ENCODE measurements at places on chromosomes 2 and 18.

GRCh38 chr2:230668184-230668938 lies 44.3 kb upstream of the CAB39 start:
- no peak for DNase-seq

DNA sequence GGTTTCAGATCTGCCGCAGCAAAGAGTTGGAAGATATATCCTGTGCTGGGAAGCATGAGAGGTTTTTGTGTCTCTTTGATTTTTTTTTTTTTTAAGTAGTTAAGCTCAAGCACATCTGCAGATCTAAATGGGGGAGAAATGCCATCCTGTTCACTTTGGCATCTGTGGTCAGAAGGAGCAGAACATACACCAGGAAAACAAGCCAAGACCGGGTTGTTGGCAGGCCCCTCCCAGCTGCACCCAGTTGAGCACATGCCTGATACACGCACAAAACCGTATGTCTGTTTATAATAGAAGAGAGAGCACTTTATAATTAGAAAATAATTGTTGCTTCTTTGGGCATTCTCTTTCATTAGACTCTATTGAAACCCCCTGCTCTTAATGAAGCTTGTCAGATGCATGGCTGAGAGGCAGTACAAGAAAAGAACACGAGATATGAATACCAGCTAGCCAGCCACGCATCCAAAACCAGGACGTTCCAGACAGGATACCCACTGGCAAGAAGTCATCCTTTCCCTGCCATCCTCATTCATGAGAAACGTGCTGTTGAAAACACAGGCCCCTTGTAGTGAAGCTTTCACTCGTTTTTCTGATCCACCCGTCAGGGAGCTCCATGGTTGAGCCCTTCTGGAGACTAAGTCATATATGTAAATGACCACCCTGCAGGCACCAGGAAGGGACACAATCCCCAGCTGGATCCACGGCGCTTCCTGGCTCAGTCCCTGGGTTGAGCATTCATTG lies 152.2 kb downstream of the ALPK2 start:
- DNase-seq = no peak

DNA sequence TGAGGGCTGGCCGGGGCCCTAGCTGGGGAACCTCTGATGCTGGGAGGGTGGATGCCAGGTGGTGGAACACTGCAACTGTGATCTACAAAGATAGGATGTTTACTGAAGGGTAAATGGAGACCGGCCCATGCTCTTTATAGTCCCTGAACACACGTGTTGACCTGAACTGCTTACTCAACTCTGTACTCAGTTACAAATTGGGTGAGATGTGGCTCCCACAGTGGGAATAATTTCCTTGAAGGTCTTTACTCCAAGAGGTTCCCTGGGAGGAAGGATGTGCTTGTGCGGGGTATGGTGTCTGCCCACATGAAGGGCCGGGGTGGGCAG lies 254.1 kb downstream of the PRKCE start:
- no peak for DNase-seq

- DNase-seq = no peak
These were observed 12.6 kb downstream of the DRC1 start for GRCh38 chr2:26414311-26414710.

DNA sequence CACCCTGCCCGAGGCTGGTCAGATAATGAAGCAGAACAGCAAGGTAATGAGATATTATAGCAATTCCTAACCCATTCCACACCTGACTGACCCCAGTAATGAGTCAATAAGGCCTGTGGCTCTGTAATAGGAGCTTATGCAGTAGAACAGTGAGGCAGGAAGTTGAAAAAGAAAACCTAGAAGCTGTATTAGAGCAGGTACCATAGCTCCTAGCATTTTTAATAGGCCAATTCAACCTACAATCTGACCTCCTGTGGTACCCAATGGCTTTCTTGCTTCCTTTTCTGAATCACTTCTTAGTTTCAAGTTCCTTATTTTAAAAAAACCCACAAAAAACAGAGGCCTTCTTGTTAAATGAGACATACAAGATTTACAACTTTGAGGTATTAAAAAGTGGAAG lies 43.6 kb upstream of the MAP2 start:
- no peak for DNase-seq

DNA sequence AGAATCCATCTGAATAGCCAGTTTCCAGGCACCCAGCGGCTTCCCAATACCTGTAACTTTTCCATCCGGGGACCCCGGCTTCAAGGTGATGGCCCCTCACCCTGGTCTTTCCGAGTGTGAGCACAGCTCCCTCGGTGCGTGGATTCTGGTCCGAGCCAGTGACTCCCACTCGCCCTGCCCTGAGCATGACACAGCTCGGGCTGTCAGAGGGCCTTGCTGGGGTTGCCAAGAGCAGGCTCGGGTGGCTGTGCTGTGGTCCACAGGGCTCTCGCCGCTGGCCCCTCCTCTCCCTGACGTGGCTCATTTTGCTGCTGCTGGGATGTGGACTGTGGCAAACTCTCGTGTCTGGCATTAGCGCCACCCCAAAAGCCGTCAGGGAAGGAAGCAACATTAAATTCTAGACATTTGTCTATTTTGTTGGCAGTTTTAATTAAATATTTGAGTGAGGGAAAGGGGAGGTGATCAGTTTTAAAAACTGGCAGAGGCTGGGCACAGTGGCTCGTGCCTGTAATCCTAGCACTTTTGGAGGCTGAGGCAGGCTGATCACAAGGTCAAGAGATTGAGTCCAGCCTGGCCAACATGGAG lies 5.6 kb upstream of the ESPNL start:
- DNase-seq = no peak

GRCh38 chr2:126862730-126863129 lies 36.0 kb upstream of the TEX51 start:
- no peak for DNase-seq

DNA sequence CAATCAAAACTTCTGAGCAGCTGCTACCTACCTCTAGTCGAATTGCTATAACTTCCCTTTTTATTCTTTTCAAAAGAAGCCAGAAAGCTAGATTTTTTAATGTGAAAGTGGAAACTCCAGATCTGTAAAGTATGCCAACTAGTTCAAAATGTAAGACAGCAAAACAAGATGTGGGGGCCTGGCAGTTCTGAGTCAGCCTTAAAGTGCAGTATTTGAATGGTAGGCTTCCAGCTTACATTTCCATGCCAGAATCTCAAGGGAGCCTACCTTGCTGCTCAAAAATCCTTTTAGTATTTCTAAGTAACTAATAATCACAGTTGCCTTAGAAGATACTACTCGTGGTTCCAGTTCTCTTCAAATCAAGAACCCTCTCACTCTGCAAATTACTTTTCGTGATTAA lies 1288.7 kb downstream of the LRP1B start:
- no peak for DNase-seq

DNA sequence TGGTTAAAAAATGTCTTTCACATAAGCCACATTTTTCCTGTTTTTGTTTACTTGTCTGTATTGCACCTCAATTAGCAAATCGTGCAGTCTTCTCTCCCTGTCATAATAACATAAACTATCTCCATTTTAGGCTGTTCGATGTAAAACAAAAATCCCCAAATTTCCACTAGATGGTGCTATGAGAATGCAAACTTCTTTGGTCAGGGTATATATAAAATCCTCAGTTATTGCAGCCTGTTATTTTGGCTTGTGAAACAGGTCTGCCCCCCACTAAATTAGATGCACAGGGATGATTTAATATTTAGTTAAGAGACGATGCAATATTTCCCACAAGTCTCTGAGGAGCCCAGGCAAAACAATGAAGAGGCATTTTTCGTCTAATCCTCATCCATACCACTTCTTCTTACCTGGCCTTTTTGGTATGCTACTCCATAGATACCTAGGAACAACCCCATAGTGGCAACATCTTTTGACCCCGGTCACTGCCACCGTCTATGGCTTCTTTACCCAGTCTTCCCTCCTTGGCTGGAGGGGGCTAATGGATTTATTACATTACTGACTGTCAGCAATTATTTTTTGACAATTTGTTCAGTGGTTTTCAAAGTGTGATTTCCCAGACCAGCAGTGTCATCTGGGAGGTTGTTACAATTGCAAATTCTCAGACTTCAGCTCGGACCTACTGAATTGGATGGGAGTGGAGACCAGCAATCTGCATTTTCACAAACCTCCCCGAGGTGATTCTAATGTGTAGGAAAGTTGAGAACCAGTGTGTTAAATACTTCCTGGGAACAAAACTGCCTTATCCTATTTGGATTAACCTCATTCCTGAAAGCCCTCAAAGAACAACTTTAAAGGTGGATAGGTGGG lies 117.4 kb upstream of the CWC22 start:
- DNase-seq = peak; percentile 55

DNA sequence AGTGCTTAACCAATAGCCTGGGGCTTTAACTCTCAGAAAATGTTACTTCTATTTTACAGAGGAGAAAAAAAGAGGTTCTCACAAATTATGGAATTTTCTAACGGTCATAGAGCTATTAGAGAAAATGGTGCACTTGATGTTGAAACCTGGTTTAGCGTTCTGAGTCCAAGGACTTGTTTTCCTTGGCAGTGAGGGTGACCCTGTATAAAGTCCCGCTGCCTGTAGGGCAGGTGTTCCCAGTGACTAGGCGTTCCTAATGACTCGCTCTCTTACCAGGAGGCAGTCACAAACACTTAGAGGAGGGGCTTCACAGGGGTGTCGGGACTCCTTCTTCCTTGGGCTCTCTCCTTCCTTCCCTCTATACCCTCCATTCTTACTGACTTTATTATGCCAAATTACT lies 175.8 kb downstream of the ACTR3 start:
- no peak for DNase-seq

- peak; percentile 70 for DNase-seq
These were observed 239.7 kb upstream of the RASGRP3 start for GRCh38 chr2:33236482-33237385.

- no peak for DNase-seq
These were observed 131.7 kb upstream of the CDH20 start for GRCh38 chr18:61201511-61201910.

GRCh38 chr2:96912346-96913116 lies 42.7 kb upstream of the SEMA4C start:
- DNase-seq = no peak

DNA sequence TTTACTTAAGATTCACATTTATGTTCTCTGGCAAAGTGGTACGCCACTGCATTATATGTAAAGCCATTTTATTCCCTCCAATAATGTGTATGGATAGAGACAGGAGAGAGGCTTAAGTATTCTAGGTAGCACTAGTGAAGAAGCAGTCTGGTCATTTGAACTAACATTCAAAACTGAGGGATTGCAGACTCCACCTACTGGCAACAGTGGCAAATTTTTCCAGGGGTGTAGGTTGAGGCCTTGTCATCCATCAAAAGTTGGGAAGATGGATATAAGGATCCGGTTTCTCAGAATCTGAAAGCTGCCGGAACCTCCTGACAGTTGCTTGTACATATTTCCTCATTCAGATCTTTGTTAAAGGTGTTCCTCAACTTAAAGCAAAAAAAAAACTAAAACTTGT lies 465.5 kb upstream of the FSHR start:
- no peak for DNase-seq

- DNase-seq = no peak
These were observed 498.5 kb upstream of the HS6ST1 start for GRCh38 chr2:128817171-128817570.

- no peak for DNase-seq
These were observed 193.7 kb downstream of the STK39 start for GRCh38 chr2:168053676-168054075.

DNA sequence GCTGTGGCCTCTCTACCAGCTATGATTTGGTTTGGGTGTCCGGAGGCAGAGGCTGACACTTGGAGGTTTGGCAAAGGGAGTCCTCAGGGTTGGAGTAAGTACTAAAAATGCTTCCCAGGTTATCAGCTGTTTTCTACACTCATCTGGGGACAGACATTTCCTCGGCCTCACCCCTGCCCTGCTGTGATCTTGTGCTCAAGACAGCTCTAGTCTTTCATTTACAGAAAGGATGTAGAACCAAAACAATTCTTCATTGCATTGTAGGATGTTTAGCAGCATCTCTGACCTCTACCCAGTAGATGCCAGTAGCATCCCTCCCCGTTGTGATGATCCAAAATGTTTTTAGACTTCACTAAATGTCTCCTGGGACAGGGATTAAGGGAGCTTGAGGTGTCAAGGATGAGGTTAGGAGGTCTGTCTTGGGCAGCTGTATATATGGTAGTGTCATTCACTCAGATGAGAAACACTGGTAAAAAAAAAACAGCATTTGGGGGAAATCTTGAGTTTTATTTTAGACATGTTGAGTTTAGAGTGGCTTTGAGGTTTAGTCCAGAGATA lies 26.6 kb downstream of the CD28 start:
- no peak for DNase-seq

DNA sequence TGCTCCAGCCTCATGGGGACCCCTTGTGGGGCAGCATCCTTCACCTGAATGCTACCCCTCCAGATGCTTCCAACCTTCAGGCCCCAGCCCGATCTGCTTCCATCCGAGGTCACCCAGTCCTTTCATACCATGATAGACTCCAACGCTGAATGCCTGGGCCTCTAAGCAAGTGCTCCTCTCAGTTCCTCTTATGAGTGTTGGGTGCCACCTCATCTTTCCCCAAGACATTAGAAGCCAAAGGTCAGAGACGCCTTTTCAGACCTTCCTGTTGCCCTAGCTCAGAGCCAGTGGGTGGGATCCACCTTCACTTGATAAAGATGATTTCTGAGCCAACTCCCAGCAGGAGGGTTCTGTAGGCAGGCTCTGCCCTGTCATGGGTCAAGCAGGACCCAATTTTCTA lies 174.5 kb upstream of the MGAT5 start:
- no peak for DNase-seq

DNA sequence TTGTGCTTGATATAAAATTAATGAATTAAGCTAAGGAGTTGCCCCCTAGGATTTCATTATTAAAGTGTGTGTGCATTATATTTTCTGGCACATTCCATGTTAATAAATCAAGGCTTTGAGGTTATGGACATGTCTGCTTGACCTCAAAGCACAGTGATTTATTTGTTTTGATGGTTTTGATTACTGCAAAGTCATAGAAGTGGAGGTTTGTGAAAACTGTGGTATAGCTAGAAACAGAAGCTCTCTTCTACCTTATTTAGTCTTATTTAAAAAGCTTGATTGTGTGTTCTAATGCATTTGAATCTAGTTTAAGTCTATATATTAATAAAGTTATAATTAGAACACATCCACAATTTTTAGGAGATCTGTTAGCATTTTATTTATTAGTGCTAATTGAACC lies 32.2 kb downstream of the DOK6 start:
- no peak for DNase-seq

DNA sequence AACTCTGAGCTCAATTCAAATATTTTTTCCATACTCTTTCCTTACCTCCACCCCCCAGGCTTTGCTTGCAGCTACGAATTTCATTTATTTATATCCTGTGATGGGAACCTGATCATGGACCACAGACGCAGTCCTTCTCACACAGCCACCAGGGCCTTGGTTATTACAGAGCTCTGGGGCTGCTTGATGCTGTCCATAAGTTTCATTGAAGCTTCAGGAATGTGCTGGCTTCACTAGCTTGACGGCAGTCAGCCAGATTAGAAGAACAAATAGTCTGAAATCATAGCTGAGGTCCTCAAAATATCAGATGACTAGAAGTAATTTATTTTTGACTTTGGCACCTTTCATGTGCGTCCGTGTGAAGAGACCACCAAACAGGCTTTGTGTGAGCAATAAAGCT lies 104.9 kb downstream of the VWA3B start:
- DNase-seq = no peak

- DNase-seq = no peak
These were observed 85.7 kb downstream of the SLC4A3 start for GRCh38 chr2:219713110-219713509.

Data from HS-5 (cell line).